ENCODE measurements at places on chromosomes 13 and 19.

DNA sequence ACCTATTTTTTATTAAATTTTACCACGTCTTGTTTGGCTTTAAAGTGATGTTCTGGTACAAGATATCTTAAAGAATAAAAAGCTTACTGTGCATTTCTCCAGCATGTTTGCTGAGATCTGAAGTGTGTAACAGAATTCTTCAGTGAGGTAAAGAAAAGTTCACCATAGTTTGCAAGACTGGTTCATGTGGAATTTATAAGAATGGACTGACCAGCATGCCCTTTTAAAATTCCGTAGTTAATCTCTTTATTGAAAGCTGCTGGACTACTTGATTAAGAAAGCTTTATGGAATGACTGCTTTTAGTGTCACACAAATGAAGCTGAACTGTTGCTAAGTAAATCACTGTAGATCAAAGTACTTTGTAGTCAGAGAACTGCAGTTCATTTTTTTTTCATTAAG is 119.2 kb downstream of the GPC6 start:
- DNase-seq = no peak

- no peak for DNase-seq
Measured at GRCh38 chr19:44757057-44757734, 8.7 kb downstream of the BCL3 start.

- no peak for DNase-seq
Measured at GRCh38 chr13:93740334-93740733, 513.7 kb downstream of the GPC6 start.

DNA sequence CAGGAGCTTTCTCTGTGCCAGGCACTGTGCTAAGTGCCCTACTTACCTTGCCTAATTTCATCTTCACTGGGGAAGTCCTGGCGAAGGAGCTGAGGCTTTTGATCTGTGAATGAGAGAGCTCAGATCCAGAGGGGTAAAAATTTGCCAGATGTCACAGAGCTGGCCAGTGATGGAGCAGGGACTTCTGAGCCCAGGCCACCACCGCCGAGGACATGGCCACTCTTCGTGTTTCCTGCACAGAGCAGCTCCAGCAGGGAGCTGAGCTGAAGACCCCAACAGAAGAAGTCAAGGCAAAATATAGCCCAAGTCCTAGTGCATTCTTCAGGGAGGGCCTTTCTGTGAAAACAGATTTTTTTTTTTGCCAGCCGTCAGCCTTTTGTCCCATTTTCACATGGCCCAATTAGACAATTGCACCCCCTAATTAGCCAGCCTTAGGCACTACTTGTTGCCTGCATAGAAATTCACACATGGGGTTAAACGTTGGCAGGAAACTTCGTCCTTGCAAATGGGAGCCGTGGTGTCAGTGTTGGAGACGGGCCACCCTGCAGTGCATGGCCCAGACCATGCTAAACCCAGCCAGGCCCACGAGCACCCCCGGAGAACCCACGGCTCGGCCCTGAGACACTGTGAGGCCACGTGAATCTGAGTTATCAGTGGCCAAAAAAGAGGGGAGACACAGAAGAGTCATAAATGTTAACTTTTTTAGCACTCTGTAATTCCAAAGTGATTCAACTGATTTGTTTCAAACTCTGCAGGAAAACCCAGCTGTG is 7.8 kb downstream of the ZNF536 start:
- no peak for DNase-seq

- no peak for DNase-seq
Measured at GRCh38 chr19:6227936-6228325, 51.8 kb downstream of the MLLT1 start.

DNA sequence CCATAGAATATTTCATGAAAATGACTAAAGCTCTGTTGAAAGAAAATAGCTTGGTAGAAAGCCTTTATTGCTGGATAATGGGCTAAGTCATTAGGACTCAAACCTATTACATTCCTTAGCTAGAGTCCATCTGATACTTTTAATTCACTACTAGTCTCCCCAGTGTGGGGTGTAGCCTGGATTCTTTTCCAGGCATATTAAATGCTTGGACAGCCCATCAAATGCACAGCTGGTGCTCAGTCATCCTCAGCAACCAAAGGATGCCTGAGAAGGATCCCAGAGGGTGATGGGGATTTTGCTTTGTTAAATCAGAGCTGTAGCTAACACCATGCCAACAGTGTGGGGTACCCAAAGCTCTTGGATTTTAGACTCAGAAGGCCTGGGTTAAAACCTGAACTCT is 153.5 kb downstream of the DLEU7 start:
- DNase-seq = no peak

- no peak for DNase-seq
Measured at GRCh38 chr13:93377196-93377595, 150.6 kb downstream of the GPC6 start.

DNA sequence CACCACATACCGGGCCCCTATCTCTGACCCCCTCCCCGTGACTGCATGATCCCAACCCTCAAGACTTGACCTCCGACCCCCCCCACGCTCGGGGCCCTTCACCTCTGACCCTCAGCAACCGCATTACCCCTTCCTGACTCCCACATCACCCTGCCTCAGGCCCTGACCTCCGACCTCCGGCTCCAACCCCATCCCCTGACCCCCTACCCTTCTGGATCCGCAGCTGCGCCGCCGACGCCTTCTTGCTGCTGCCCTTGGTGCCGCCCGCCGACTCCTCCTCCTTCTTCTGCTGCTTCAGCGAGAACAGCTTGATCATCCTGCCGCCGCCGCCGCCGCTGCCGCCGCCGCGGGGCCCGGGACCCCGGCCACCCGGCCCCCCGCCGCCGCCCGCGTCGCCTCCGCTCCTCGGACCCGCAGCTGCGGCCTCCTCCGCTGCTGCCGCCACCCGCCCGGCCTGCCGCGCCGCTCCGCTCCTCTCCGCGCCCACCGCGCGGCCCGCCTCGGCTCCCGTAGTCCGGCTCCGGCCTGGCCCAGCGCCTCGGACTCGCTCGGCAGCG is at the start of gene UBE2M:
Gene UBE2M (minus strand): TSS at position 546 of the 557 bp plus-strand sequence. CDS start 230 bp downstream, at position 316.
- DNase-seq = no peak

DNA sequence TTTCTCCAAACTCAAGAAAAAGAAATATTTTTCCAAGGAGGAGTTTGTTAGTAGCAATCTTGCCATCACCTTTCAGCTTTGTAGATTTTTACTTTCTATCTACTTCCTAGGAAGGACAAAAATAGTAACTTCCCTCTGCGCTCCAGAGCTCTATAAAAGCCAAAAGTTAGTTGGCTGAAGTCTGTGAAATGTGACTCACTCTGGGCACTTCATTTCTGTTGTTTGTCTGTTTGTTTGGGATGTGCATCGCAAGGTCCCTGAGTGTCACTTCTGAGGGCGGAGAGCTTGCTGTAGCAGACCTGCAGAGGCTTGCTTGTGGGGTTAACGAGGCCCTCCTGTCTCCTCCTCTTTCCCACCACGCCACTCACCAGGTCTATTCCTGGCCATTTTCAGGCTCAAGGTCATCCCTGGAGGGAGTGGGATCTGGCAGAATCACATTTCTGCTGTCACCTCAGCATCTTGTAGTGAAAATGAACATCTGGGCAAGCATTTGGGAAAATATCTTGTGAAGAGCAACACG is 307.6 kb downstream of the GPC6 start:
- DNase-seq = no peak

- no peak for DNase-seq
Measured at GRCh38 chr13:103539265-103539664, 473.0 kb upstream of the SLC10A2 start.

DNA sequence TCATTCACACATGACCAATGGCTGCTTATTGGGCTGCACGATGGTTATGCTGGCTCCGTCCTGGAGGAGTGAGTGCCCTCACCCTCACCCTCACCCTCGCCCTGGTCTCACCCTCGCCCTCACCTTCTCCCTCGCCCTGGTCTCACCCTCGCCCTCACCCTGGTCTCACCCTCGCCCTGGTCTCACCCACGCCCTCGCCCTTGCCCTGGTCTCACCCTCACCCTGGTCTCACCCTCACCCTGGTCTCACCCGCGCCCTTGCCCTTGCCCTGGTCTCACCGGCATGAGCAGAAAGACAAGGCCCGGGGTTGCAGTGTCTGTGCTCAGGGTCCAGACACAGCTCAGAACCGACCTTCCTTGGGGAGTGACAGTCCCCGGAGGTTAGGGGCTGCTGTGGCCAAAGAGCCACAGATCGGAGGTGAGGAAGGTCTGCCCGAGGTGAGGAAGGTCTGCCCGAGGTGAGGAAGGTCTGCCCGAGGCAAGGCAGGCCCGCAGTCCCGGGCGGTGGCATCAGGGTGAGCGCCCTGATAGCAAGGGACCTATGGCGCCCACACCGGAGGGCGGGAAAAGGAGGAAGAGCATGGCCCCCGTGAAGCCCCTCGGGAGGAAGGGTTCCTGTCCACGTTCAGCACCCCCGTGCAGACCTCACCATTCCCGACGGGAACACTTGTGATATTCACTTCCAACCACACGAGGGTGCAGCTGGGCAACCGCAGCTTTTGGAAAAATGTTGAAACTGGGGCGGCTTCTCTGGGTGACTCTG is 65.6 kb downstream of the MCF2L start:
- no peak for DNase-seq

- no peak for DNase-seq
Measured at GRCh38 chr19:19297759-19298158, 22.6 kb downstream of the SUGP1 start.

DNA sequence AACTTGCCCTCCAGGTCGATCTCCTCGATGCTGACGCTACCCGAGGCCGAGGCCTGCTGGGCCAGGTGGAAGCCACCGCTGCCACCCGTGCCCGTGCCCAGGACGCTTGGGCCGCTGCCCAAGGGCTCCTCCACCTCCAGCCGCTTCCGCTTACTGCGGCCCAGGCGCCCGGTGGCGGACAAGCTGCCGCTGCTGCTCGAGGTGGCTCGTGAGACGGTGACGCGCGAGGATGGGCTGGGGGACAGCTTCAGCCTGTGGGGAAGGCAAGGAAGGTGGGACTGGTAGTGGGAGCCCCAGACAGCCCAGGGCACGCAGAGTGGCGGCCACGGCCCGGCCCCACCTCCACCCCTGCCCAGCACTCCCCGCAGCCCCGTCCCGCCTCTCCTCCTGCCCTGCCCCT is 6.5 kb upstream of the TIMM13 start:
- no peak for DNase-seq

GRCh38 chr13:106143930-106144709 is 391.3 kb downstream of the EFNB2 start:
- no peak for DNase-seq

Data from stimulated activated CD8-positive, alpha-beta memory T cell treated with anti-CD3 and anti-CD28 coated beads, Interleukin-15, amount 100 ng/mL, for 48 hours (primary cell).